ENCODE measurements at places on chromosomes 6 and 20.

- H3K36me3 ChIP-seq, result no peaks in the 10 kb centered on the region
- no peak for DNase-seq
- no peaks in the 10 kb centered on the region for H3K4me1 ChIP-seq
- H3K27me3 ChIP-seq, result no peaks in the 10 kb centered on the region
These were observed 11.8 kb downstream of the GFRA4 start for GRCh38 chr20:3651204-3651962.

DNA sequence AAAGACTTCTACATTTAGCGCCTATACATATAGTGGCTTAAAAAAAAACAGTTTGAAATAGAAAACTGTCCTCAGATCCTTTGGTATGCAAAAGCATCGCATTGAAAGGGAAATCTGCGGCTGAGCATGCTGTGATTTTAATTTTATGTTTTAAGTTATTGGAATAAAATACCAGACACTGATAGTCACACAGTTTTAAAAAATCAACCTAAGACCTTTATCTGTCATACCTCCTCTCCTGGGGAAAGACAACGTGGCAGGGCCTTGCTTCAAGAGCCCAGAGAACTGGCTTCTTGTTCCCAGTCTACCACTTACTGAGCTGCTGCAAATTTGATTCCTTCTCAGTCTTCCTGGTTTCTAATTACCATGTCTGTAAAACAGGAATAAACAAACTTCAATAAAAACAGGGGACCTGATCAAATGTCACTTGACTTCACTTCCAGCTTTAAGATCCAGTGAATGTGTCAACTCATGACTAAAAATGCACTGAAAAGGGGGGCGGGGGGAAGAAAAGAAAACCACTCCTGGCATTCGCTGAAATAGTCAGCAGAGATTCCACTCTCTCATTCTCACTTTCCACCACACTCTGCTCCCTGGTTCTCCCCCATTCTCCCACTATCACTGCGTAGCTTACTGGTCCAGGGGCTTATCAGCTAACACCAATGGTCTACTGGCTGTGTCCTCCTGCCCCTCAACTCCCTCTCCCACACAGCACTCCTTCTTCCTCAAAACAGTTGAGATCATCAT lies 494.7 kb upstream of the MARCKS start:
- H3K4me1 ChIP-seq, result peaks cover 61% of the 10 kb centered on the region
- no peaks in the 10 kb centered on the region for H3K36me3 ChIP-seq
- no peak overlapping the region for H3K4me3 ChIP-seq
- no peak for DNase-seq
- no peaks in the 10 kb centered on the region for H3K27me3 ChIP-seq
- H3K27ac ChIP-seq, result peak overlapping the region; percentile 95

GRCh38 chr6:11101417-11101816 lies 7.8 kb downstream of the SMIM13 start:
- peaks cover 22% of the 10 kb centered on the region for H3K36me3 ChIP-seq
- no peak for DNase-seq
- H3K27me3 ChIP-seq, result no peaks in the 10 kb centered on the region
- H3K4me3 ChIP-seq, result no peak overlapping the region
- H3K27ac ChIP-seq, result no peak overlapping the region

- no peaks in the 10 kb centered on the region for H3K4me1 ChIP-seq
- H3K27me3 ChIP-seq, result no peaks in the 10 kb centered on the region
- H3K36me3 ChIP-seq, result no peaks in the 10 kb centered on the region
- DNase-seq, result no peak
These were observed 120.2 kb downstream of the TINAG start for GRCh38 chr6:54428431-54428830.

GRCh38 chr20:15396026-15396425 lies 1058.6 kb upstream of the FLRT3 start:
- H3K27me3 ChIP-seq, result no peaks in the 10 kb centered on the region
- no peaks in the 10 kb centered on the region for H3K4me1 ChIP-seq
- no peak for DNase-seq

- H3K4me3 ChIP-seq, result no peak overlapping the region
- no peak for DNase-seq
- H3K27ac ChIP-seq, result no peak overlapping the region
- H3K4me1 ChIP-seq, result no peaks in the 10 kb centered on the region
These were observed 14.7 kb downstream of the UST start for GRCh38 chr6:148761527-148762011.

DNA sequence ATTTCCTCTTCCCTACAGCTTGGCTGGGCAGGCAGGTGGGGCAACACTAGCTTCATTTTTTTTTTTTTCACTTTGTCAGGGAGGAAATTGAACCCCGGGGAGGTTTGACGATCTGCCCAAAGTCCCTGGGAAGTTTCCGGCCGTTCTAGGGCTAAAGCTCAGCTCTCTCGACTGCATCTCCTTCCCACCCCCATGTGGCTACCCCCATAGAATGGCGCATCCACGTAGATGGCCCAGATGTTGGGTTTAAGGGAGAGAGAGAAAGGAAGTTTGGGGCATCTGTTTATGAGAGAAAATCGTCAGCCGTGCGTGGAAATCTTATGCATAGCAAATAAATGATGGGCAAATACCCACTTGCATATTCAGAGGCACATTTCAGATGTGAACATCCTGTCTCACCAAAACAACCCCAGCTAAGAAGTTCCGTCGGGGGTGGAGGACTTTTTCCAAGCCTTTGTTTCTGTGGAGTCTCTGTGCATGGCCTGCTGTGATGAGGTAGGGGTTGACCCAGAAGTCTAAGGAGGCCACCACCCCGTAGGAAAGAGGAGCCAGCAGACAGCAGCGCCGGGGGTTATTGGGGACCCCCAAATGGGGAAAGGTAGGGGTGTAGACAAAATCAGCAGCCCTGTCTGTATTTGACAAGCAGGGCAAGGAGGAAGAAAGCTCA lies 40.5 kb upstream of the ZNF831 start:
- no peak overlapping the region for H3K27ac ChIP-seq
- H3K27me3 ChIP-seq, result peaks cover 57% of the 10 kb centered on the region
- no peak for DNase-seq
- no peaks in the 10 kb centered on the region for H3K4me1 ChIP-seq

- H3K36me3 ChIP-seq, result no peaks in the 10 kb centered on the region
- H3K4me3 ChIP-seq, result peak overlapping the region; percentile 59
- peak overlapping the region; percentile 90 for H3K27ac ChIP-seq
- H3K4me1 ChIP-seq, result peaks cover 22% of the 10 kb centered on the region
- H3K27me3 ChIP-seq, result no peaks in the 10 kb centered on the region
- no peak for DNase-seq
These were observed 927 bp upstream of the MANEA start for GRCh38 chr6:95576218-95576997.

DNA sequence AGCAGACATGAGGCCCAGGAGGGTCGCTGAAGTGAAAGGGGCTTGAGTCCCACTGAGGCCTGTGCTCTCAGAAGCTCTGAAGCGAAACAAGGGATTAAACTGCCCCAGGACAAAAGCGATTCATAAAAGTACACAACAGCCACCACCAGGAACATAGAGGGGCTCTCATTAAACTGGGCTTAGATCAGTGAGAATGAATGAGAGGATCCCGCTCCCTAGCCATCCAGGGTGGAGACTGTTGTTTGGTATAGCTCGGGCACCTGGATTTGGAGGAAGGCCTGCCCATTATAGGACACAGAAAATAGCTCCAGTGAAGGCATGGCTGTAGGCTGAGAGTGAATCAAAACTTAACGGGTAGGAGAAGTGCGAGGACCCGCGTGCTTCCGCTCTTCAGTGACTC lies 91.6 kb upstream of the TAB2 start:
- H3K4me3 ChIP-seq, result no peak overlapping the region
- no peak overlapping the region for H3K27ac ChIP-seq
- DNase-seq, result no peak
- H3K36me3 ChIP-seq, result no peaks in the 10 kb centered on the region

GRCh38 chr6:81451787-81452186 lies 300.7 kb downstream of the TENT5A start:
- H3K27ac ChIP-seq, result no peak overlapping the region
- no peaks in the 10 kb centered on the region for H3K4me1 ChIP-seq
- H3K4me3 ChIP-seq, result no peak overlapping the region
- DNase-seq, result no peak
- no peaks in the 10 kb centered on the region for H3K27me3 ChIP-seq
- no peaks in the 10 kb centered on the region for H3K36me3 ChIP-seq

GRCh38 chr6:43228951-43229802 lies at the start of gene DNPH1:
DNPH1 (minus strand) TSS chr6:43229481; CDS start chr6:43229456, 25 bp downstream.
- peak; percentile 73 for DNase-seq
- no peaks in the 10 kb centered on the region for H3K4me1 ChIP-seq
- H3K36me3 ChIP-seq, result peaks cover 3% of the 10 kb centered on the region
- no peaks in the 10 kb centered on the region for H3K27me3 ChIP-seq

- H3K4me3 ChIP-seq, result no peak overlapping the region
- DNase-seq, result no peak
- H3K36me3 ChIP-seq, result no peaks in the 10 kb centered on the region
- no peaks in the 10 kb centered on the region for H3K27me3 ChIP-seq
- peak overlapping the region; percentile 24 for H3K27ac ChIP-seq
These were observed 40.3 kb downstream of the PPP1R14C start for GRCh38 chr6:150183105-150183504.

- H3K27me3 ChIP-seq, result no peaks in the 10 kb centered on the region
- no peak for DNase-seq
- H3K27ac ChIP-seq, result peak overlapping the region; percentile 56
- H3K4me3 ChIP-seq, result no peak overlapping the region
These were observed 10.6 kb downstream of the FKBP5 start for GRCh38 chr6:35678021-35678654.

DNA sequence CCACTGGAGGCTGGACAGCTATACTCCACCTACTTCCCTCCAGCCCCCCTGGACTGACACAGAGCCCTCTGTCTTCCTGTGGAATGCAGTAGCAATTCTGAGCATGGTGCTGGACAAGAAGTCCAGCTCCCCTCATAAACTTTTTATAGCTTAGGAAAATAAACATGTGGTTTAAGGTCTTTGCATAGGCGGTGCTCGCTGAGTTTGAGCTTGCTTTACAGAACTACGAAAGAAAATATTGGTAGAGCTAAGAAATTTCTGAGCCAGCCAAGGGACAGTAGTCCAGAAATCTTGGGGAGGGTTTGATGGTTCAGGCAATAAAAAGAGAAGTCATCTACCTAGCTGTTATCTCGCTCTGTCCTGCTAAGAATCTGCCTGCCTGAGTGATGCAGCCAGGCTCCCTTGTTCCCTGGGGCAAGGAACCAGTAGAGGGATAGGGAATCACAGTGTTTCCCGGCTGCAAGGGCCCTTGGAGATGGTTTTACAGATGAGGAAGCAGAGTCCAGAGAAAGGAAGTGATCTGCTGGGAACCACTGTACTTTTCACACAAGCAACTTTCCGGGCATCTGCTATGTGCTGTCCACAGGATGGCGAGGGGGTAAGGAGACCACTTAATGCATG lies 343.4 kb downstream of the CDC5L start:
- no peaks in the 10 kb centered on the region for H3K4me1 ChIP-seq
- no peak overlapping the region for H3K4me3 ChIP-seq
- no peaks in the 10 kb centered on the region for H3K36me3 ChIP-seq
- DNase-seq, result no peak
- no peaks in the 10 kb centered on the region for H3K27me3 ChIP-seq

DNA sequence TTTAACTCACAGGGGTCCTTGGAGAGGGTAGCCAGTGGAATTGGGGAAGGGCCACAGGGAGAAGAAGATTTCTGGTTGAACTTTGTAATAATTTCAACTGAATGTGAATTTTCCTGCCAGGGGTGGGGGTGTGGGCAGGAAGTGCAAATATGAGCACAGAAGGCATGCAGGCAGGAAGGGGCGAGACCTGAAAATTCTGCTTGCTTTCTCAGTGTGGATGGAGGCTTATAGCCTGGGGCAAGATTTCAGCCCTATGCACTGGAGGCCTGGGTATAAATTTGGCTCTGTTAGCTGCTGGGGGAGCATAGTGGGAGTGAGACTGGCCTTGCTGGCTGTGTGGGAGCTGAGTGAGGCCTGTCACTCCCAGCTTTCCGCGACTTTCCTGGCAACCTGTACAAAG lies 54.4 kb downstream of the PERP start:
- no peak overlapping the region for H3K27ac ChIP-seq
- H3K4me3 ChIP-seq, result no peak overlapping the region
- peaks cover 8% of the 10 kb centered on the region for H3K4me1 ChIP-seq
- no peaks in the 10 kb centered on the region for H3K36me3 ChIP-seq

GRCh38 chr20:50601511-50602431 lies 89.6 kb downstream of the RIPOR3 start:
- no peaks in the 10 kb centered on the region for H3K4me1 ChIP-seq
- H3K4me3 ChIP-seq, result no peak overlapping the region
- no peaks in the 10 kb centered on the region for H3K27me3 ChIP-seq
- H3K27ac ChIP-seq, result no peak overlapping the region
- peak; percentile 83 for DNase-seq
- H3K36me3 ChIP-seq, result no peaks in the 10 kb centered on the region
